ENCODE measurements at places on chromosomes 3 and 15. TPM values are rescaled to one million over a fixed set of nuclear protein-coding genes. Genes with fewer than 3 reads are reported as not detected.

CCR9 gene
- not detected for total RNA-seq

SLC28A2 gene
- not detected for total RNA-seq

TGM4 gene
- not detected for total RNA-seq

MTMR10 gene
- 15.4 TPM for total RNA-seq

PRKCD gene
- 91.6 TPM for total RNA-seq

GRCh38 chr15:40320931-40321371, 2.5 kb upstream of the INAFM2 start:
- DNase-seq = peak; percentile 79

- DNase-seq = no peak
Measured at GRCh38 chr15:26773917-26774316, 1.1 kb upstream of the GABRB3 start.

DNA sequence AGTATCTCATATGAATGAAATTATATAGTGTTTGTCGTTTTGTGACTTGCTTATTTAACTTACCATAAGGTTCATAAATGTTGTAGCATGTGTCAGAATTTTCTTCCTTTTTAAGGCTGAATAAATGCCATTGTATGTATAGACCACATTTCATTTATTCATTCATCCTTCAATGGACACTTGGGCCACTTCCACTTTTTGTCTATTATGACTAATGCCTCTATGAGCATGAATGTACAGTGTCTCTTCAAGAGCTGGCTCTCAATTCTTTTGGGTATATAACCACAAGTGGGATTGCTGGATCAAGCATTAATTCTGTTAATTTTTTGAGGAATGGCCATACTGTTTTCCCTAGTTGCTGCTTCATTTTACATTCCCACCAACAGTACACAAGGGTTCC, 156.1 kb downstream of the VPS8 start:
- no peak for DNase-seq

GRCh38 chr3:17752876-17753631, 10.6 kb upstream of the TBC1D5 start:
- DNase-seq = no peak

DNA sequence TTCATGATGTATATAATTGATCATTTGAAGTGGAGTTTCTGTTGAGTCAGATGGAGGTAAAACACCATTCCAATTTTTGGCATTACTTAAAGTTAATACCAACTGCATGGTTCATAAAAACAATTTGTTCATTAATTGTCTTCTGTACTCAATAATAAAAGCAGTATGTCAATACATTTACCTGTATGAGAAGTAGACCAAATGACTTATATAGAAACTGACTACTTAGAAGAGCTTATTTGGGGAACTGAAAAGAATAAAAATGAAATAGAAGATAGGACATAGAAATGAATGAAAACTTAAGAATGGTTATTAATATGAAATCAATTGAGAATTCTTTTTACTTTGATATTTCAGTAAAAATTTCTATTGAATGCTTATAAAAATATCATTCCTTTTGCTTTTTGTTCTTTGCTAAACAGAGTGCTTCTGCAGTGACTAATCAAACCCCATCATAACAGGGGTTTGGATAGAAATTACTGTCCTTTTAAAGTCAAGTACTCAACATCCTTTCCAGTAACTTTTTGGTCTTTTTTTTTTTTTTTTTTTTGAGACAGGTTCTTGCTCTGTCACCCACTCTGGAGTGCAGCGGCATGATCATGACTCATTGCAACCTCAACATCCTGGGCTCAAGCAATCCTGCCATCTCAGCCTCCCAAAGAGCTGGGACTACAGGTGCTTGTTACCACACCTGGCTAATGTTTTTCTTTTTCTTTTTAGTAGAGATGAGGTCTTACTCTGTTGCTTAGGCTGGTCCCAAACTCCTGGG, 6.5 kb upstream of the CRYBG3 start:
- no peak for DNase-seq

DNA sequence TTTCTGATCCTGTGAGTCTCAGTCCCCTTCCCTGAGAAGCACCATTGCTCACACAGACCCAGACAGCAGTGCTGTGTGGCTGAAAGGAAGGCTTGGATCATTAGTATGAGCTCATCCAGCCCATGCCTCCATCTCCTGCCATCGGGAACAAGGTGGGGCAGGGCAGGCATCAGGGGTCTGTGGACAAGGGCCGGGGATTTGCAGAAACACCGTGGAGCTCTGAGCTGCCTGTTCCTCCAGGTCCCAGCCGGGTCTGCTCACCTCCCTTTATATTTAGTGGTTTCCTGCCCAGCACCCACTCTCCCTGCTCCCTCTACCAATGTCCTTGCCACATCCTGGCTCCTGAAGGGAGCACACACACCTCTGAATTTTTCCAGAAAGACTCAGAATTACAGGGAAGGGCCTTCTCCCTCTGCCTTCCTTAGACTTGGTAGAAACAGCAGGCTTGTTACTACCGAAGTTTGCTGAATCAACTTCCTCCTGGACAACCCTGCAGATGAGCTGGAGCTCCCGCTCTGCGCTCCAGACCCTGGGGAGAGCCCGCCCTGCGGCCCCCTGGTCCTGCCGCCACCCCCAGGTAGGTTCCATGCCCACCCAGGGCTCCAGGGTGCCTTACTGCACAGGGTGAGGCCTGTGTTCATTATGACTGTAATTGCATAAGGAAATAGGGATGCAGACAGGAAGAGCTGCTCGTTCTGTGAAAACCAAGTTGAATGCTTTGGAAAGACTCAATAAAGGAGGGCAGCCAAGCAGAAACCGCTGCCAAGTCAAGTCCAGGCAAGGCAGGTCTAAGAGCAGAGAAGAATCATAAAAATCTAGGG, 128.1 kb downstream of the NSMCE3 start:
- no peak for DNase-seq

DNA sequence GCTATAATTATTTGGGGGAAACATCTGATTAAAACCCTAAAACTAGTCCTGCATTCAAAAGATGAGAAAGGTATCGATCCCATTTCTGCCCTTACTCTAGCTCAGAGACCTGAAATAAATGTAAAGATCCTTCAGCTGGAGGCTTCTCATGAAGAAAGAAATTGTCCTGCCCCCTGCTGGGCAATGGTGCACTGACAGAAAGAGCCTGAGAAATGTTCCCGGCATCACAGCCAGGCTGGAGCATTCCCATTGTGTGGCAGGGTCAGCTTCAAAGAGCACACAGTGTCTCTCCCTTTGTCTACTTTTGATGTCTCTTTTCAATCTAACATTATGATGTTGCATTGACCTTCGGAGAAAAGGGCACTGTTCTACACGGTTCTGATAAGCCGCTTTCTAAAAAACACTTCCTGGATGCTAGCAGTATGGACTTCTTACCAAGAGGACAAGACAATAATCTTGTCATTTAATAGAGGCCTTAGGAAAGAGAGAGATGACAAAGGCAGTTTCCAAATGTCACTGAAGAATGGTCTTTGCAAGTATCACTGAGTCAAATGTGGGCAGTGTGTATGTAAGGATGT, 287.5 kb downstream of the MAGI1 start:
- DNase-seq = peak; percentile 17

DNA sequence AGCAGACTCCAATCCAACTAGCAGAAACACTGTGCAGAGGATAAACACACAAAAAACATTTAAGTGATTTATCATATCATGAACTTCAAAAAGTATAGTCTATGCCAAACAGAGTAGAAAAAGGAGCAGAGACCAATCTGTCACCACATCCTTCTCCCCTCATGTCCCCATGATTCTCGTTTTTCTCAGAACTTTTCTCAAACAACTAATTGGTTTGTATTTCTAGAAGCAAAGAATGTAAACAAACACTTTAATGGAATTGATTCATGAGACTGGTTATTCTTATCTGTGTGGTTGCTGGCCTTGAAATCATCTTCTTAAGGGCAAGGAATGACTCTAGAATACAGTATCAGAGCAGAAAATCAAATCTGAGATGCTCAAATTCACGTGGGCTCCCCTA, 294.2 kb upstream of the THBS1 start:
- no peak for DNase-seq

- DNase-seq = no peak
Measured at GRCh38 chr3:49378249-49378895, 20.2 kb upstream of the GPX1 start.

DNA sequence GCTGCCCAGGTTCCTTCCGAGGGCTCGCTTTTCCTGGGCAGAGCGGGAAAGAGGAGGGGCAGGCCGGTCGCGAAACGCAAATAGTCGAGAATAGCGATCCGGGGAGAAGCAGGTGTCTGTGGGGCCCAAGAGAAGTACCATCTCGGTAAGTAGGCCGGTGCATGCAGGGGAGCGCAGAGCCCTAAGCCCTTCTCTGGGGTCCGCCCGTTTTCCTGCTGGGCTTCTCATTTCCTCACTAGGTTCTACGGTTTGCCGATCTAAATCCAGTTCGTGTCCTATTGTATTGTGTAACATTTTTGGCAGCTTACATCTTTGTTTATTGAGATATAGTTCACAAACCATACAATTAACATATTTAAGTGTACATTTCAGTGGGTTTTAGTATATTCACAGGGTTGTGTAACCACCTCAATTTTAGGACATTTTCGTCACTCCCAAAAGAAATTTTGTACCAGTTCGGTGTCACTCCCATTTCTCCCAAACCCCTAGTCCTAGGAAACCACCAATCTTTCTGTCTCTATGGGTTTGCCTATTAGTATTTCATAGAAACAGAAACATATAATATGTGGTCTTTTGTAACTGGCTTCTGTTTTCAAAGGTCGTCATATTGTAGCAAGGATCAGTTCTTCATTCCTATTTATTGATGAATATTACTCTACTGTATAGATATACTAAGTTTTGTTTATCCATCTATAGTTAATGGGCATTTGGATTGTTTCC, 6.8 kb upstream of the TRIM69 start:
- DNase-seq = peak; percentile 72

DNA sequence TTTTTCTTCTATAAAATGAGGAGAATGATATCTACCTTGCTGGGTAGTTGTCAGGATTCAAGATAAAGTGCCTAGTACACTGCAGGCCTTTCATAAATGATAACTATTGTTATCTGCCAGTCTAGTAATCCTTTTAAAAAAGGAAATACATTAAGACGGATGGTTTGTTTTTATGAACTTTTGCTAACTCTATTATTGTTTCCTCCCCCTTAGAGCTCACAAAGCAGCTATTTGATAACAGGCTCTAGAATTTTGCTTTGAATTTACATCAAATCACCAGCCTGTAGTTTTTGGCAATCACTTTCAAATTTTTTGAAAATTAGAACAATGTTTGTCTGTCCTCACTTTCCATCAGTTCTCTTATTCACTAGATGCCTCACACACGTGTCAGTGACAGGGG, 39.8 kb downstream of the BLM start:
- no peak for DNase-seq

- peak; percentile 49 for DNase-seq
Measured at GRCh38 chr3:60536420-60536819, 714.8 kb downstream of the FHIT start.

GRCh38 chr3:2096216-2096615, 2.5 kb upstream of the CNTN4 start:
- DNase-seq = no peak
